Hippocampal formation (tissue), 2 donors: ENCODE measurements at places on chromosomes 1 and 21.

- no peak for DNase-seq
Measured at GRCh38 chr1:52474807-52475206, 70.4 kb downstream of the PRPF38A start.

DNA sequence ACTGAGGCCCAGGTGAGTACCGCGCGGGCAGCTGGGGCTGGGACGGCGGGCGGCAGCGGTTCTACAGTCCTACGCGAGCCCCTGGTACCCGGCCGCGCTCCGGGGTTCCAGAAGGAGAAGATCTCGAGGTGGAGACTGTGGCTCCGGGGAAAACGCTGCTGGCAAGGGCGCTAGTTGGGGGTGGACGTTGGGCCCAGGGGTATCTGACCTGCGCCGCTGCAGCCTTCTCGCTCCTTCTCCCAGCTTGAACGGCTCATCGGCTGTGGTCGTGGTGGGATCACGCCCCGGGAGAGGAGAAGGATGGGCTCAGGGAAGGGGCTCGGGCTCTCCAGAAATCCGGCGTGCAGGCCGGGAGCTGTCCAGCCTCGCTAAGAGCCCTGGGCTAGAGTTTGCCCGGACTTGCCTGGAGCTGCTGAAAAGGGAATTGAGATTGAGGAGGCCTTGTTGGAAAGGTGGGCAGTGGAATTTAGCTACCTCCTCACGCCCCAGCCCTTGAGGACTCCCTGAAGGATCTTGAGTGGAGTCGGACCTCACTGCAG lies 1.1 kb upstream of the POU3F1 start:
- DNase-seq: no peak

DNA sequence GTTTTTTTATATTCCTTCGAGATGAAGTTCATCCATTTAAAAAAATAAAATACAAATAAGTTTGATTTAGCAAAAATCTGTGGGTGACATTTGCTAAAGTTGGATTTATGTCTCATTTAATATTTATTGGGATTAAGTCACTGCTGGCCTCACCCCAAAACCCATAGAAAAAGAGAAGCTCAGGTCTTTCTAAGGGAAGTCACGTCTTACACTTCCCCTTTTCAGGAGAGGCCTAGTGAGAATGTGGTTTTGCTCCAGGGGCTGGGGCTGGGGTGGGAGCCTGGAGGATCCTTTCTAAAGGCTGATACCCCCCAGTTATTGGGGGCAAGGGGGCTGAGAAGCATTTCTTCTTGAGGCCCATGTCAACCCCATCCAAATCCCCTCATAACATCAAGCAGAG lies 300.3 kb downstream of the DSCAM start:
- no peak for DNase-seq

DNA sequence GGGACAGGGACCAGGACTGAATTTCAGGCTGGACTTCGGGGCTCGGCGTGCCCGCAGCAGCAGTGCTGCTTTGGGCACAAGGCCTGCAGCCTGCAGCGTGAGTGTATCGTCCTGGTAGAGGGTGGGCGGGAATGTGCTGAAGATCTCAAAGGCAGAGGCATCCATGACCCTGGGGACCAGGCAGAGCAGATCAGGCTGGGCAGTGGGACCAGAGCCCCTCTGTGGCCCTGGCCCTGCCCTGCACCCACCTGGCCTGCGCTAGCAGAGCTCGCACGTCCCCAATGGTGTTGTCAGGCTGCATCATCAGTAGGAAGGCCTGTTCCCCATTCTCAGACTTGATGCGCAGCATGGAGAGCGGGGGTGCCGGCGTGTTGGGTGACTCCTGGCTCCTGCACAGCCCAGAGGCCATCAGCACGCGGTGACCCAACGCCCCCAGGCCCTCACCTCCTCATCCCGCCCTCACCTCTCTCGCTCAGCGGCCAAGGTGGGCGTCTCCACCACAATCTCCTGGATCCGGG lies 2.6 kb downstream of the SH3BGRL3 start:
- no peak for DNase-seq

DNA sequence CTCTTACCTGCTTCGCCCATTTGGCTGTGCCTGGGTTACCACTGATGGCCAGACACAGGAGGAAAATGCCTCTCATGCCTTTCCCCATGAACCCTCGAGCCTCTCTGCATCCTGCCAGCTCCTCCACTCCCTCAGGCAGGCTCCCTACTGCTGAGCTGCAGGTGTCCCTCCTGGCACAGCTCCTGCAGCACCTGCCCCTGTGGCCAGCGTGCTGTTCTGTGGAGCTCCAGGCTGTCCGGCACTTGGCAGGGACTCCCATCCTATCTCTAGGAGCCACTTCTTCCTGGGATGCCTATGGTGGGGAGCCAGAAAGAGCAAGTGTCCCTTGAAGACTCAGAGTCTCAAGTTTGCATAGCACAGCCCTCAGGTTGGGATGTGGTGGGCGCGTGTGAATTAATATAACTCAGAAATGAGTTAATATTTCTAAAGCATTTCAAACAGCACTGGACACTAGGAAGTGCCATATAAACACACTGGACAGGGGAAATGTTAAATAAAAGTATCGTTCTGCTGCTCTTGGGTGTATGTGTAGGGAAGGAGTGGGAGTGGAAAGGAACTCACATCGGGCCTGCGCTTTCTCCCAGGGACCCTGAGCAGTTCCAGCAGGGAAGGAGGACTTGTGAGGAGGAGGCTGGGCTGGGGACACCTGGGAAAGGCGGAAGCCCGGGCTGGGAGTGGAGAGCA lies 2.7 kb downstream of the LRRC71 start:
- DNase-seq: no peak

DNA sequence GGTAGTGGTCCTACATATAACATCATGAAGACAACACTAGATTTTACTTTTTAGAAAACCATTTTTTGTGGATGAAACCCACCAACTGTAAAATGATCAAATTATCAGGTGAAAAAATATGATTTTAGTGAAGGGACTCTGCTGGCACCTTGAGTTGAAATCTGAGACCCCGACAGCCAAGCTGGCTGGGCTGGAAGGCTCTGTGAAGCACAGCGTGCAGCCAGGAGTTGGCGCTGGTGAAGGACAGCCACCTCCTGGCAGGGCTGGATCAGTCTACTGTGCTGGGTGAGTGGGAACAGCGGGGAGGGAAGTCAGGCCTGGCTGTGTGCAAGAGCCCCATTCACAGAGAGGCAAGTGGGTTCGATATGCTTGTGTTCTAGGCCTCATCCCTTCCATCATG lies 47.9 kb downstream of the DDAH1 start:
- DNase-seq: no peak

DNA sequence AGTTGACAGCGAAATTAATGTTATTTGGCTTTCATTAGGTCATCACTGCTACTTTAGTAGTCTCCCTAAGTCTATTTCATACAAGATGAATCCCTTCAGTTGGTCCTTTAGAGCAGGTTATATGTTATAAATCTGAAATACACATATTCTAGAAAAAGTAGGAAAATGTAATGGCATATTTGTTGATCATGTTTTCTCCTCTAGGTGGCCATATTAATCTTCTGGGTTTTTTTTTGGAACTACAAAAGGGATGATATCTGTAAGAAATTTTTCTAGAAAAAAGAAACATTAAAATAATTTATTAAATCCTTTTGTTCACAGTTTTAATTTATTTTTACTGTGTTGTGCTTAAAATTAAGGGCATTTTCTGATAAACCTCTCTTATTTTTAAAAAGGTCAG lies 87.9 kb downstream of the SYT14 start:
- DNase-seq: no peak

DNA sequence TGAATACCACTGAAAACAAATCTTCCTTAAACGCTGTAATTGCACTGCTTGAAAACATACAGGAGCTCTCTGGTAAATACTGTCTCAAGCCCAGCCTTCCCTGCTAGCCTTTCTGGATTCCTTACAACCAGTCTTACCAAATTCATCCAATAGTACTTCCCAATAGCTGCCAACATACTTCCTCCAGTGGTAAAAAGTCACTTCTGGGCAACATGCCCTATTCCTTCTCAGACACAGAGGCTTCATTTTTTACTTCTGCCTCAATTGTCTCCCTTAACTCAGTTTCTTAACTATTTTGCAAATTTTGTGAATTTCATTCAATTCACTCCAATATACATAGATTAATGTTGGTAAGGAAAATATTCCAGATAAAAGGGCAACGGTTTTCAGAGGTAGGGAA lies 166.3 kb downstream of the TBX15 start:
- no peak for DNase-seq

DNA sequence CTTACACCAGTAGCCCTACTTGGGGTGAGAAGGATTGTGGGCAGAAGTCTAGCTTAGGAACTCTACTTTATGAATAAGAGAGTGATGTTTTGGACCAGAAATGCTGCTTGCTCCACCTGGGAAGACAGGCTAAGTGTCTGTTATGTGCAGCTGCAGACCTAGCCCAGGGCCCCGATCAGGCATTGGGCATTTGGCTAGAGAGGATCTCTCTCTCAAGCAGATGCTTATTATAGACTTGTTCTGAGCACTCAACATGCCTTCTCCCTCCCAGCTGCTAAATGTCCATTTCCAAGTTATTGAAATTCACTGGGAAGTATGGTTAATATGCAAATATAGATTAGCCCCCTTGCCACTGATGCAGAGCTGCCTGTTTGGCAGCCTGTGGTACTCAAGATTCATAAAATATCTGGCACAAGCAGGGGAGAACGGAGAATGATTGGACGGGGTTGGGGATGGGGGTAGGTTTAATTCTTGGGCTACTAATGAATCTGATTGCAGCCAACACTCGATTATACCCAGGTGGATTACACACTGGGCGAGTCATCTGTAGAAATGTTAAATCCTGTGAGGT lies 115.9 kb downstream of the KCND3 start:
- no peak for DNase-seq

DNA sequence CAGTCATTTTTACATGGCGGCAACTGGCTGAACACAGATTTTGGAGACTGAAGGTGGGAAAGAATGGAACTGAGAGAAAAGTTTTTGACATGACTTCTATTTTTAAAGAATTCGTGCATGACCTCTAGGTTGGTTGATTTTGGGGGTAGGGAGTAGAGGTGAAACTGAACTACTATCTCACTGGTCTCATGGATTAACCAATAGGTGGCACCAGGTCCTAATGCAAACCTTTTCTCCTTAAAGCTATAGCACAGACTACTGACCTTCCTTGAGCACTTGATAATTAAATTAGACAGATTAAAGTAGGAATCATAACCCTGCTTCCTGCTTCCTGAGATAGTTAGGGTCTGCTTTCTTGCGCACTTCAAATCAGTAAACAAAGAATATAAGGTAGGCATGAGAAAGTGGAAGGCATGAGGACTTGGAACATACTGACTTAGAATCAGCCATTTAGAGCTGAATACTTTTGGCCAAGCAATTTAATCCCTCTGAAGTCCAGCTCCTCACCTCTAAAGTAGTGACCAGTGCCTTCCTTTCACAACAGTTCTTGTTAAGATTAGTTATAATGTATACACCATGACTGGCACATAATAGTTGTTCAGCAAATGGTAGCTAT lies 206.0 kb downstream of the CENPF start:
- DNase-seq: no peak

DNA sequence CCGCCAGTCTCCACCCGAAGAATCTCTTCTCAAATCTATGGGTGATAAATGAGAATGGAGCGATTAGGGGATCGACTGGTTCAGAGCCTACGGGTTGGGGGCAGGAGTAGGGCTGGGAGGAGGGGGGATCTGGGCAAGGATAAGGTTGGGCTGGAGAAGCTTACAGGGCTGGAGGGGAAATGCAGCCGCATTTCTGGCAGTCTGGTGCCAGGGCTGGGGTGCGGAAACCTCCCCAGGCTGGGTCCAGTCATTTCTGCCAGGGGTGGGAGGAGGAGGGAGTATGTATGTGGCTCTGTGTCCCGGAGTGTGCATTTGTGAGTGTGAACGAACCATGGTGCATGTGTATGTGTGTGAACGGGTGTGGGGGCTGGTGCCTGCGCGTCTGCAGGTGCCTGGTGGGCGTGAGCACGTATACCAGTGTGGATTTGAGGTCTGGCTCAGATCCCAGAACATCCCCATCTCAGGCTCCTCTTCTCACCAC lies 10.2 kb downstream of the C1orf216 start:
- DNase-seq: no peak

DNA sequence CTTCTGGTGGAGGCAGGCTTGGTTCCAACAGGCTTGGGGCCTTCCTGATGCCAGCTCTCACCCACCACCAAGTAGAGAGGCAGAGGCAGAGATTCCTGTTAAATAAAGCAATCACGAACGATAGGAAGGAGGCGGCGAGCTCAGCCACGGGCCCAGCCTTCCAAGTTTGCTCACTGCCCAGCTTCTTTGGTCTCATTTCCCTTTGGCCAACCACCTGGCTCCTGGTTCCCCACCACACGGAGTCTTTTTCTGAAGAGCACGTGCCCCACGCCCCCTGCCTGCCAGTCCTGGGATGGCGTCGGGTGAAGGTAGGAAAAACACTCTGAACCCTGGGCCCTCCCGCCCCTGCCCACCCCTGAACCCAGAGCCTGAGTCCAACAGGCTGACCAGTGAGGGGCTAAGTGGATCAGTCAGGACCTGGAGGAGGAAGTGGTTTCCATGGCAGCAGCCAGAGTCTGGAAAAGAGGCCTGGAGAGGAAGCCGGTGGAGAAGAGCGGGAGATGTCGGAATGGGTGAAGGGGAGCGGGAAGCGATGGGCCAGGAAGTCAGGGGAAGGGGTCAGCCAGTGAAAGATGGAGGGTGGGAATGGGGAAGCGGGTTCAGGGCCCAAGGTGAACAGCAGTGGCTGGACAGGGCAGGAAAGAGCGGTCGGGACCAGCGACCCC lies 158.2 kb upstream of the KLHDC7A start:
- no peak for DNase-seq

DNA sequence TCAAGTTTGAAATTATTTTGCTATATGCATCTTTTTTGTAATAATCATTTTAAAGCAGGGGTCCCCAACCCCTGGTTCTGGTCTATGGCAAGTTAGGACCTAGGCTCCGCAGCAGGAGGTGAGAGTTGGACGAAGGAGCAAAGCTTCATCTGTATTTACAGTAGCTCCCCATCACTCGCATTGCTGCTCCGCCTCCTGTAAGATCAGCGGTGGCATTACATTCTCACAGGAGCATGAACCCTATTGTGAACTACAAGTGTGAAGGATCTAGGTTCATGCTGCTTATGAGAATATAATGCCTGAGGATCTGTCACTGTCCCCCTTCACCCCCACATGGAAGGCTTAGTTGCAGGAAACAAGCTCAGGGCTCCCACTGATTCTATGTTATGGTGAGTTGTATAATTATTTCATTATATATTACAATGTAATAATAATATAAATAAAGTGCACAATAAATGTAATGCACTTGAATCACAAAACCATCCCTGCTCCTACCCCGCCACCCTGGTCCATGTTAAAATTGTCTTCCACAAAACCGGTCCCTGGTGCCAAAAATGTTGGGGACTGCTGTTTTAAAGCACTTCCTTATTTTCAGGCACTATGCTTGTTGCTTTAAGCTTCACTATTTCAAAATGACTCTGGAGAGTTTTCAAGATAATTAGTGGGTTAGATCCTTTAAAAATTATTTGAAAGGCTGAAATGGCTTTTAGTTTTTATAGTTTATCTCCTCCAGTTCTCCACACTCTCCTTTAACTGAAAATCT lies 74.8 kb downstream of the PLA2G4A start:
- DNase-seq: no peak
